ENCODE measurements at places on chromosomes 3 and 15. TPM values are rescaled to one million over a fixed set of nuclear protein-coding genes. Genes with fewer than 3 reads are reported as not detected.
A peak's percentile ranks its signal among the peaks of the same experiment; 100 is the strongest.

SOX2 gene
- 0.63 TPM for polyA plus RNA-seq

RGMA gene
- 57.1 TPM for polyA plus RNA-seq

DNA sequence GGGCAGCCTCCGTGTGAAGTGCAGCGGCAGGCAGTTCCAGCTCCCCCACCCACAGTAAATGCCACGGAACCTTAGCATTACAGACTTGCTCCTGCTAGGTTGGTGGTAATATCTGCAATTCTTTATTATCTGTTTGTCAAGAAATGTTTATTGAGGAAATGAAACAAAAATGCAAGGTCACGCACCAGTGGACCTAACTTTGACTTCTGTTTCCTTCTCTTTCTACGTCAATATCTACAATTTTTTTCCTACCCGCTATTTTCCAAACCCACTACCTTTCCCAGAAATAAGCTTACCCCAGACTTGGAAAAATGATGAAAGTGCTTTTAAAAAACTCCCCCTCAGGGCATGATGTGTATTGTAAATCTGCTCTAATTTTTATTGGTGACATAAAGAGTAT is 18.9 kb downstream of the ILDR1 start:
- no peak for DNase-seq

DNA sequence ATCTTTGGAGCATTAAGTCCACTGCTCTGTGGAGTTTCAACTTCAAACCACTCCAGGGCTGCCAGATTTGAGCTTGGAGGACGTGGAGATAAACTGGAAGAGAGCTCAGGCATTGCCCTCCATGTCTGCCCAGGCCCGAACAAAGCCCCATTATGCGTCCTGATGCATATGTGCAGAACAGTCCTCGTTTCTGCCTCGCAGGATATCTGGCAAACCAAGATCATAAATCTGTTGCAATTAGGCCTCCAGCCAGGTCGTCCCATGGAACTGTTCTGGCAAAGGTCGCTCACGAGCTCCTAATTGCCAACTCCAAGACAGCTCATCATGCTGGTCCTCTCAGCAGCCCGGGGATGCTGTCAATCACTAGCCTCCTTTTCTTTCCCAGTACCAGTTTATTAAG is 91.2 kb downstream of the SEMA5B start:
- no peak for DNase-seq

GRCh38 chr3:56467108-56467507 is 1.2 kb downstream of the ERC2 start:
- DNase-seq: peak; percentile 59

DNA sequence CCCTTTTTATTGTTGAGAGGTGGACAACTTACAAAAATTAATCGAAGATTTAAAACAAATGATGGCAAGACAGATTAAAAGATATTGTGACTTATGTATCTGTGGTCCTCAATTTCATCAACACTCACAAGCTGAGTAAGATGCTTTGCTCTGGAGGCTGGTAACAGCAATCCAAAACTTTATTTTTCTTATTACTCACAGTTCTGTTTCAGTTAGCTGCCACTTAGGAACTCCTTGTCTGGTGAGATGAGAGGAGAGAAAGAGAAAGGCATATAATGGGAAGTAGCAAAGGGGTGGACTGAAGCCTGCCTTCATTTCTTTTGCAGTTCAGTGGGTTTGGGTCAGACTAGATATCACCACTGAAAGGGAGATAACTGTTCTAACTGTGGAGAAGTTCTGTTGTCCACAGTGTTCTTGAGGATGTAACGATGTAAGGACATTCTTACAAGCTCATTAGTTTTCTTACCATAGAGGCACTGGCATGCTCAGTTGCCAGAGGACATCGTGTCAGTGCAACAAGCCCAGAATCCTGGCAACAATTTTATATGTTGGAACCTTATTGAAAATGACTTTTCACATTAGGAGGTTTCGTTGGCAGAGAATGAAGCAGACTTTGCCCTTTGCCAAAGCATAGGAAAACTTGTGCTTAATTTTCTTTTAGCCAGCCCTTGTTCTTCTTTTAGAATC is 93.6 kb downstream of the PLCL2 start:
- no peak for DNase-seq

- DNase-seq: no peak
Observed at GRCh38 chr3:187774185-187774789, 29.0 kb upstream of the BCL6 start.

DNA sequence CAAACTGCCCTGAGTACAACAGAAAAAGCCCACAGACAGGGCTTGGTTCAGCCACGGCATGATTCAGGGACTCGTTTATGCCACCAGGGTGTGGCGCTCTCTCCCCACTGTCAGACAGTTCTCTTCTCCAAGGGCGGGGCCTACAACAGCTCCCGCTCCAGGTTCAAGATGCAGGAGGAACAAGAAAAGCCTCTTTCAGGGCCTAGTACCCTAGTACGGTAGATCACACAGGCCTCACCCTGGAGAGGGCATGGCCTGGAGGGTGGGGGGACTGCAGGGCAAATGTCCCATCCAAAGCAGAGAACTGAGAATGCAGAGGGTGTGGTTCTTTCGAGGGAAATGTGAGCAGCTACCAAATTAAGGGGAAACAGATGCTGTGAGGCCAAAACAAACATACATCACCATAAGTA is 12.0 kb downstream of the MESD start:
- no peak for DNase-seq

Data from muscle of arm (tissue), 14 donors.